ENCODE measurements at places on chromosomes 7 and 10.

DNA sequence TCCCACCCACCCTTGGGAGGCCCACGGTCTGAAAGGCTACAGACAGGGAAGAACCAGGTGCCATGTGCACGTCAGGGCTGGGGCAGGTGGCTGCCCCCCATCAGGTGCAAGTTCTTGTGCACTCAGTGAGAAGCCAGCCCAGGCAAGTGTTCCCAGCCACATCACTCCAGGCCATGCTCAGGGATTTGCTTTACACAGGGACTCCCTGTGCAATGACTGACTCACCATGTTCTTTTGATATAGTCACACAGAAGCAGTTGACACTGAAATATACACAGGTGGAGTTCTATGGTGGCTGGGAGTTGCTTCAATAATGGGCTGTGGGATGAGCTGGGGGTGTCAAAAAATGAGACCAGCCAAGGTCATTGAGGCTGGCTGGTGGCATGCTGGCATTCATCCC is 8.0 kb upstream of the CHST15 start:
- no peak for DNase-seq

GRCh38 chr10:86244297-86245014 is 122.1 kb downstream of the GRID1 start:
- DNase-seq = no peak

DNA sequence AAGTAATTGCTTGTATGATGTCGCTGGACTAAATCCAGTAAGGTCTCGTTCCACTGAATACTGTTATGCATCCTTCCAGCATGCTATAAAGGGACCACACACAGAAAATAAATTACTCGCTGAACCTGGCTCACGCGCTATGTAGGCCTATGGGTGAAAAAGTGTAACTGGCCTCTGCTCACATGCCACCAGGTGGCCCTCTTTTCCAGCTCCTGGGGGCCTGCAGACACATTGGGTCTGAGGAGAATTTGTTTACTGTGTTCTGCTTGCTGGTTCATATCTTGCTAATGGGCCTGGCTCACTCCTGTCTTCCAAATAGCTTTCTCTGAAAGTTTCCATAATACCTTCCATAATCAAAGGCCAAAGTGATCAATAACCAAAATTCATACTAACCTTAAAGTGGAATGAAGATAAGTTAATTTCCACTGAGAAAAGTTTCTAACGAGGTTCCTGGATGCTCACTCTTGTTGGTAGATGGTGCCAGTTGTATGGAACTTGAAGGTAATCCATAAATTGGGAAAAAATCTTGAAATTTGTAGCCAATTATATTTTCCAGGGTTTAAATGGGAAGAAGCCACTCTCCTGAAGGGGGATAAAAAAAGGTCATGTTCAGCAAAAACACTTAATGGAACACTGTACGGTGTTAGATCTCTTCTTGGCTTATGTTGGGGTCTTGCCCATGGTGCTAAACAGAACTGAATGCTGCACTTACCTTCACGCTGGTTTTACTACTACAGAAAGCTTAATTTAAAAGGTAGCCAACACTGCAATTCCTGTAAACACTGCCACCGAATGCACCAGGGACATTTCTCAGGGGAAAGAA is 27.0 kb upstream of the ZPBP start:
- no peak for DNase-seq

GRCh38 chr7:143484119-143484518 is 6.4 kb downstream of the TAS2R41 start:
- no peak for DNase-seq

DNA sequence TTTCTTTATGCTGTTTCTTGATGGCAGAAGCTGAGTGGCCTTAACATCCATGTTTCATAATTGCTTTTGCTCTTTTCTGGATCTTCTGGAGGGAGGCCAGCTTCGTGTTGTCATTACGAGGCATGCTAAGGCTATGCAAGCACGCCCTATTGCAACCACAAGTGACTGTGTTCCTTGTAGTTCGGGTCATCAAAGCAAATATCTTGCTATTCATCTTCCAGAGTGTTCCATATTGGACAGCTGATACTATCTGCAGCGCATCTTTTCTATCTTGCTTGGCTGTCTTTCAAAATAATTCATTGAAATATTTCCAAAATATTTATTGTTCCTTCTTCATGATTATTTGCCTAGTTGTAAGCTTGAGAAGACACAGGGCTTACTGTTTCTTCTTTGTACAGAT is 5.0 kb downstream of the EPHB6 start:
- no peak for DNase-seq

- DNase-seq = peak; percentile 66
These were observed 21.0 kb downstream of the ZCWPW1 start for GRCh38 chr7:100407285-100408180.

DNA sequence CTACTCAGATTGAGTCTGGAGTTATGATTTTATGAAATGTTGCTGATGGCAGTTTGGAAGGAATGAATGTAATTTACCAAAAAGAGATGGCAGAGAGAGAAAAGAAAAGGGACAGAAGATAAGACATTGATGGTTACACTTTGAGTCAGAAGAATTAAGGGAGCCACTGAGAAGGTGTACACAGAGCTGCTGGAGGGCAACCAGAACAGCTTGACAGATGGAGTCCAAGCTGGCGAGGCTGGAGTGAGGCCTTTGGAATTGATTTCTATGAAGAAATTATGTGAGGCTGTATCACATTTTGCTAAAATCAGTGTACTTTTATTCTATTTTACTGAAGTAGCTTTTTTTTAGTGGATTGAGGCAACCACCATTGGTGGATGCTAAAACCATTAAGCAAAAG is 740.5 kb downstream of the REEP3 start:
- DNase-seq = no peak

- no peak for DNase-seq
These were observed 122.0 kb downstream of the TPK1 start for GRCh38 chr7:144713850-144714249.
